CD4-positive, alpha-beta T cell treated with Interleukin-12 subunit alpha and Interleukin-12 subunit beta, for 1 hour (primary cell): ENCODE measurements at places on chromosomes 7 and 10.

- peak; percentile 68 for DNase-seq
Measured at GRCh38 chr10:97701438-97702069, 12.0 kb upstream of the MARVELD1 start.

GRCh38 chr10:60611291-60611747, 167.0 kb upstream of the CDK1 start:
- DNase-seq, result no peak

DNA sequence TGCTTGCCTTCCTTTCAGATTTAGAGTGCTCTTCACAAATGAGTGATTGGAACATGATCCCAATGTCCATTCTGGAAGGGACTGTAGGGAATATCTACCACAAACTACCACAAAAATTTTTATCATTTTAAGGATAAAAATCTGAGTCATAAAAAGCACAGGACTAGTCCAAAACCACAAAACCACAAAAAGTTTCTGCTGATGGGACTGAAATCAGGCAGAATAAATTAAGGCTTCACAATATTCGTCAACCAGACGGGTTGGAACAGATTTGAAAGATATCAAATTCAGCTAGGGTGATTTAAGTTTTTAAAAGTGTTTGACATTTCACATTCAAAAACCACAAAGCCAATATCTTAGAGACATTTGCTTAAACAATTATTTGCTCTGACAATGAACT, 100.1 kb upstream of the PTN start:
- no peak for DNase-seq

DNA sequence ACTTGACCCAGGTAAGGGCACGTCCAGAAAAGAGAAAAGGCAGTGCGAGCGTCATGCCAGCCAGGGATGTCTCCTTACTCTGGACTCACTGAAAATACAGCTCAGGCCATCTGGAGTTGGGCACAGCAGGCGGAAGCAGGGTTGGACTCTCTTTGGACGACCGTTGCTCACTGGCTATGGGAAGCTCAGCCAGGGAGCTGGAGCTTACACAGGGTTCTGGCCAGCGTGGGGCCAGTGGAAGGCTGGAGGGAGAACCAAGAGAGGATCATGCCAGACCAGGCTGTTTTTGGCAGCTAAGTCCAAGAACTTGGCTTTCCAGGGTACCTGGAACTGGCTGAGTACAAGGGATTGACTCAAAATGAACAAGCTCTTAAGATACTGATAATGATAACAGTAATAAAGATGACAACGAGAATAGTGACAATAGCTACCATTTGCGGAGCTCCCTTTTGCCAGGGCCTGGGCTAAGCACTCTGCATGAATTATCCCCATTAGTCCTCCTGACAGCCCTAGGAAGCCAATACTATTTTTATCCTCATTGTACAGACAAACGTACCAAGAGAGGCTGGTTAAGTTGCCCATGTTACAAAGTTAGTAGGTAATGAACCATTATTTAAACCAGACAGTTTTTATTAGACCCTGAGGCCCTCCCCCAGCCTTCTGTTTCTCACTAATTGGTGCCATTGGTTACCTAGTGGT, 177.6 kb downstream of the PTPN20 start:
- DNase-seq, result no peak

- no peak for DNase-seq
Measured at GRCh38 chr7:801940-802381, 30.3 kb upstream of the SUN1 start.

GRCh38 chr10:125424191-125424847, 258.6 kb downstream of the TEX36 start:
- DNase-seq, result no peak

DNA sequence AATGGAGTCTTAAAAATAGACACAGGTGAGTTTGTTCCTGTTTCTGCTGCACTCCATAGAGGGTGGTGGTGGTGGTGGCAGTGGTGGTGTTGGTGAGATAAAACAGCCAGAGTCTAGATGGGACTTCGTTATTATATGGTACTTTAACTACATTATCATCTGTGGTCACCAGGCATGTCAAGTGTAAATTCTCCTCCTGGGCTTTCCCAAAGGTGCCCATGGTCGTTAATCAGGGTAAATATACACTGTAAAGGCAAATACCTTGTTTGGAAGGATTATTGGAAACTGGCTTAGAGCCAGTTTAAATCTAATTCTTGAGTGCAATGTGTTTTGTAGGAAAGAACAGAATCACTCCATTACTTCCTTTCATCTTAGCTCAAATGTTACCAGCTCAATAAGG, 21.5 kb upstream of the COMMD3 start:
- no peak for DNase-seq

- no peak for DNase-seq
Measured at GRCh38 chr10:109898666-109899355, 24.5 kb downstream of the XPNPEP1 start.

DNA sequence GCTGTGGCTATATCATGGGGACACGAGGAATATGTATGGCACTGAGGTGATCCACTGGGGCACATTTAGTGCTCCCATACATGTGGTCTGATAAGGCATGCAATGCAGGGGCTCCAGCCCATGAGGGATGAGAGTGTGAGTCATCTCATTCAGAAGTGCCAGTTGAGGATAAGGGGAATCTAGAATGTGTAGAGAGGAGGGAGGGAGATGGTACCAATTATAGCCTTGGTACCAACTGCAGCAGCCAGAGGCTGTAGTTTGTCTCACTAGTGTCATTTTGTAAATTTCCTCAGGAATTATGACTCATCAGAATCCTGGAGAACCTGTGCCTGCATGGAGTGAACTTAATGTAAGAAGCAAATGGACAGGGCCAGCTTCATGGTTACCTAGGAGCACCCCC, 46.2 kb downstream of the LAMB4 start:
- DNase-seq, result no peak

GRCh38 chr10:113665806-113666354, 2.0 kb upstream of the NRAP start:
- DNase-seq, result no peak

- DNase-seq, result no peak
Measured at GRCh38 chr7:69696686-69697685, 98.7 kb downstream of the AUTS2 start.

GRCh38 chr7:156845379-156846101, 47.4 kb downstream of the LMBR1 start:
- no peak for DNase-seq

DNA sequence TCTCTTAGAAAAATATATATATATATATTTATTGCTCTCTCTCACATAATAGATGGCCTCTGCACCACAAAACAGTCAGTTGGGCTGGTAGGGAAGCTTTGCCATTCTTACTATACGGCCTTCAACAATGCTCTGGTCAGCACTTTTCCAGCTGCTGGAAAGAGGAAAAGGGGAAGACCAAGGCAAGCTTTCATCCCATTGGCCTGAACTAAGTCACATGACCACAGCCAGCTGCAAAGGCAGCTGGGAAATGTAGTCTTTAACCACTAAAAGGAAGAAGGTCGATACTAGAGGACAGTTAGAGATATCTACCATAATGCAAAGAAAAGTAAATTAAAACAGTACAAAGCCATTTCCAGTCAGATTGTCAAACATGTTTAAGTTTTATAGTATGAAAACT, 58.4 kb upstream of the MACROH2A2 start:
- peak; percentile 27 for DNase-seq

DNA sequence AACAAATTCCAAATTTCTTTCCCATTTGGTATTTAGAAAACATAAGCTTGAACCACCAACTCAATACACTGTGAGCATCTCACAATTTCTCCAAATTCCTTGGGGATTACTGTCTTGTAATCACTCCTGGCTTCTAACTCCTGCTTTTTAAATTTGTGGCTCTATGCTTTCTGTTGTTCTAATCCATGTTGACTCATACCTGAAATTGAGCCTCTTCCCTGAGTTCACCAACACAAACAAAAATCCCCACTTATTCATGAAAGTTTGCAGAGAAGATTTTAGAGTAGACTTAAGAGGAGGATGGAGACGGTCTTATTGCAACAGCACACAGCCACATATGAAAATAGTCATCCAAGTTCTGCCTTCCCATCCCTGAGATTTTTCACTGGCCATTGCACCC, 252.5 kb downstream of the PTEN start:
- no peak for DNase-seq
